Activated B cell treated with CpG ODN at 0.5 μM for 24 hours (primary cell): ENCODE measurements at places on chromosomes 11 and 22.

DNA sequence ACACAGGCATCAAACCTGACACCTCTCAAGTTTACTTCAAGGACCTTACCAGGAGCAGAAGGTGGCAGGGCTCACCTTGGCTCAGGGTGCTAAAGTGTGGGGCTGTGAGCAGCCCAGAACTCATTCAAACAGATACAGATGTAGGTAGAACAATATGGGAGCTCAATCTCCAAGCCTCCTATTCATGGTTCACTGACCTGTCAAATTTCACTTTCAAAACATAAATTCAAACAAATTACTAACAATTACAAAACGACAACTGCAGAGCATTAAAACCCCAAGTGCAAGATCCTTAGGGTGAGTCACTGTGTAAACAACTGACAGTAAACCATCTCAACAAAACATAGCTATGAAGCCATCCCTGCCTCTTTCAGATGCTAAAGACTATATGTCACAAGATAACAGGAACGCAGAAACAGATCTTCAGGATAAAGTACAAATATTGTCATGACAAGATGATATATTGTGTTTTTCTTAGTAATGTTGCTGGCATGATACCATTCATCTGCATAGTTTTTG lies 303.5 kb upstream of the ANO3 start:
- no peak for DNase-seq

- no peak for DNase-seq
These were observed 1162.1 kb downstream of the DLG2 start for GRCh38 chr11:84465040-84465439.

GRCh38 chr11:47955061-47955755 lies 25.2 kb upstream of the PTPRJ start:
- DNase-seq: no peak

DNA sequence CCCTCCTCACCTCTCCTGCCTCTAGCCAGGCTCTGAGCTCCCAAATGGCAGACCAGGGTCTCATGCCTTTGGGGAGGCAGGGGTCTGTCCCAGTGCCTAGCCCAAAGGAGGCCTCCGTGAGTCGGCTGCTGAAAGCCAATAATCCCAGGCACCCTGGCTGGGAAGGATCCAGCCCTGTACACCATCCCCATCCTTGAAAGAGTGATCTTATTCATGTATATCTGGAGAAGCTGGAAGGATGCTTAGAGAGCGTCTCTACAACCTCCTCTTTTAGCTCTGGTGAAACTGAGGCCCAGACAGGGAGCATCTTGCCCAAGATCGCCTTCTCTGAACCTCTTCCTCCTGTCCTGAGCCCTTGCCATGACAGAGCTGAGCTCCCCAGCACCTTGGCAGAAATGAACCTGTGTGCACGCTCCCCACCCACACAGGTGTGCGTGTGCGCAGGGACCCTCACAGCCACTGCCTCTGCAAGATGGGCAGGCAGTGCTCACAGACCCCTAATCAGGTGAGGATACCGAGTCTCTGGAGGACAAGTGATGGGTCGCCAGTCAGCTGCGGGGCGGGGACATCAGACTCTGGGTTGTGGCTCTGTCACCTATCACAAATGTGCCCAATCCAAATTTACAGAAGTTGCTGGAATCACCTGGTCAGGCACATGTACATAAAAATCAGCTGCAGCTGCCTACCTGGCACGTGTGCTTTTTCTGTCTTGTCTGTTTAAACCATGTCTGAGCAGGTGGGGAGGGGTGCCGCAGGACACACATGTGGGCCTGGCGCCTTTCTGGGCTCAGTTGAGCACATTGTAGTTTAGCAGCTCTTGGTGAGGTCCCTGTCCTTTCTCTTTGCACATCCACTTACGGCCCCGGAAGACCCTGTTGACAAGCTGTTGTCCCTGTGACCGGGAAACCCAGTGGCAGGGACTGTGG lies 49.3 kb upstream of the WNT7B start:
- no peak for DNase-seq

- DNase-seq: no peak
These were observed 238.5 kb downstream of the METTL15 start for GRCh38 chr11:28346721-28347120.

DNA sequence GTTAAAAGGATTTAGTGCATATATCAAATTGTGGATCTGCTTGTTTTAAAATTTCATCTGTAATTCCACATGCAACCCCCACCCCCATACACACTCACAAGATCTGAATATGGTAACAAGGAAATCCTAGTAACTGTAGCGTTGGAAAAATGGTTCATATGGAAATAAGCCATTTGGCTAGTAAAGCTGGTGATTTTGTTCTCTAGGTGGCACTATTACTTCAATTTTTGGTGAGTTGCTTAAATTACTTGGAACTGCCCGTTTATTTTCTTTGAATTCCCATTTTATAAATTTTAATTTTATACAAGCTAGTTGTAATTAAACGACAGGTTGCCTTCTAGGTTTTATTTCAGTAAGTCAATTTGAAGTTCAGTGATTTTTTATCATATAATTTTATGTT lies 5.3 kb downstream of the BDNF start:
- no peak for DNase-seq

DNA sequence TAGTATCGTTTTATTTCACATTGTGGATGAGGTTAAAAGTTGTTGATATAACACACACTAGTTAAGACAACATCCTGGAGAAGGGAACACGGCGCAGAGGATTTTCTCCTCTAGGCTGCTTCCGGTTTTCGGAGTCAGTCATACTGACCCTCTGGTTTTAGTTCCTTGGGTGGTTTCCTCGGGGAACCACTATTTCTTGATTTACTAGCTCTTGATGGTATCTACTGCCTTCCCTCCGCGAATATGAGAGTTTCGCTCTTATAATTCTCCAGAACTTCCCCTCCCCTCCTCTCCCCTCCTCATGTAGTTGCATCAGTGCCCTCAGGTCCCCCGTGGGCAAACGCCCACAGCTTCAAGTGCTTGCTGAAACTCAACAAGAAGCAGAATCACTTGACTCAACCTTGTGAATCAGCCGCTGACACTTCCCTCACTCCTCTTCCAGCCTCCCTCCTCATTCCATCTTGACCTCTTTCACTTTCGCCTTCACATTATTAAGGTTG lies 15.9 kb upstream of the APOBEC3A start:
- peak; percentile 35 for DNase-seq

GRCh38 chr11:24496386-24496735 lies 492 bp upstream of the LUZP2 start:
- no peak for DNase-seq

DNA sequence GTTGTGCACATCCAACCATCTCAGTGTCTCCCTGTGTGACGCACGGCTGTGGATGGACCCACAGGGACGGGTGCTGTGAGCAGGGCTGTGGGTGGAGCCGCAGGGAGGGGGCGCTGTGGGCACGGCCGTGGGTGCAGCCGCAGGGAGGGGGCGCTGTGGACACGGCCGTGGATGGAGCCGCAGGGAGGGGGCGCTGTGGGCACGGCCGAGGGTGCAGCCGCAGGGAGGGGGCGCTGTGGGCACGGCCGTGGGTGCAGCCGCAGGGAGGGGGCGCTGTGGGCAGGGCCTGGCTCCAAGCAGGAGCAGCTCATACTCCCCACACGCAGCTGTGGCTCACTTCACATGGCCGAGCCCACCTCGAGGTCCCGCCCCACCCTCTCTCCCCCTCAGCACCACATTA lies 6.0 kb upstream of the MAPK11 start:
- no peak for DNase-seq

DNA sequence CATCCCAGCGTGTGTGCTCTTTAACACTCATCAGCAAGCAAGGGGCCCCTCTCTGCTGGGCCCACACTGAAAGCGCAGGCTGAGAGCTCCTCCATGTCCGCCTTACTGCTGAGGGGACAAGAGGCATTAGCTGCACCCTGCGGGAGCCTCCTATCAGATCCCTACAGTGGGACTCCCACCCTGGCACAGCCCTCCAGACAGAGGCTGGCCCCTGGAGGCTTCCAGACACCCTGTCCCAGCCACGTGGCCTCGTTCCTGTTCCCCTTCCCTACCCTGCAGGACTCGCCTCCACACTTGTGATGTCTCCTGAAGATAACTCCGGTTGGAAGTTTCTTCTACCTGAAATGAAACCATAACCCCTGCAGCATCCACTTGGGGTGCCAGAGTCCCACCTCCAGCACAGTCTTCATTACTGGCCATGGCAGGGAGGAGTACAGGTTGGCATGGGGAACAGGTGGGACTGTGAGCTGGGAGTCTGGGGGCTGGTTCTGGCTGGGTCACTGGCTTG lies 5.0 kb upstream of the SH3BP1 start:
- DNase-seq: no peak

- DNase-seq: no peak
These were observed 2.4 kb downstream of the CAPN1 start for GRCh38 chr11:65184146-65184545.

- no peak for DNase-seq
These were observed 129.7 kb upstream of the LDLRAD3 start for GRCh38 chr11:35814081-35814695.

- DNase-seq: no peak
These were observed 3.1 kb downstream of the PAX6 start for GRCh38 chr11:31807799-31808667.

- no peak for DNase-seq
These were observed 25.7 kb upstream of the CTR9 start for GRCh38 chr11:10725114-10725906.

DNA sequence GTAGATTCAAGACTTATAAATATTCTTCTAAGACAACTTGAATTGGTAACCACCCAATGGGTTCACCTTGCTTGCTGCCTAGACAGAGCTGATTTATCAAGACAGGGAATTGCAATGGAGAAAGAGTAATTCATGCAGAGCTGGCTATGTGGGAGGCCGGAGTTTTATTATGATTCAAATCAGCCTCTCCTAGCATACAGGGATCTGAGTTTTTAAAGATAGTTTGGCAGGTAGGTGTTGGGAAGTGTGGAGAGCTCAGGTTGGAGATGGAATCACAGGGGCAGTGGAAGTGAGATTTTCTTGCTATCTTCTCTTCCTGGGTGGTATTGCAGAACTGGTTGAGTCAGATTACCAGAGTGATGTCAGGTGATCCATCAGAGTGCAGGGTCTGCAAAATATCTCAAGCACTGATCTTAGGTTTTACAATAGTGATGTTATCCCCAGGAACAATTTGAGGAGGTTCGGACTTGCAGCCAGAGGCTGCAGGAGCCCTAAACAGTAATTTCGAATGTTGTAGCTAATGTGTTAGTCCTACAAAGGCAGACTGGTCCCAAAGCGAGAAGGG lies 1448.6 kb upstream of the RAG2 start:
- no peak for DNase-seq

- no peak for DNase-seq
These were observed 37.7 kb upstream of the ANO1 start for GRCh38 chr11:70040452-70040851.

- no peak for DNase-seq
These were observed 11.3 kb downstream of the ENDOD1 start for GRCh38 chr11:95100856-95101507.

- DNase-seq: no peak
These were observed 161.8 kb downstream of the SOX6 start for GRCh38 chr11:16194566-16194965.

- DNase-seq: no peak
These were observed 47.1 kb downstream of the BCR start for GRCh38 chr22:23227380-23227779.

GRCh38 chr22:45544588-45545170 lies 42.0 kb downstream of the FBLN1 start:
- no peak for DNase-seq

- no peak for DNase-seq
These were observed 999 bp downstream of the FGF3 start for GRCh38 chr11:69818231-69818602.

DNA sequence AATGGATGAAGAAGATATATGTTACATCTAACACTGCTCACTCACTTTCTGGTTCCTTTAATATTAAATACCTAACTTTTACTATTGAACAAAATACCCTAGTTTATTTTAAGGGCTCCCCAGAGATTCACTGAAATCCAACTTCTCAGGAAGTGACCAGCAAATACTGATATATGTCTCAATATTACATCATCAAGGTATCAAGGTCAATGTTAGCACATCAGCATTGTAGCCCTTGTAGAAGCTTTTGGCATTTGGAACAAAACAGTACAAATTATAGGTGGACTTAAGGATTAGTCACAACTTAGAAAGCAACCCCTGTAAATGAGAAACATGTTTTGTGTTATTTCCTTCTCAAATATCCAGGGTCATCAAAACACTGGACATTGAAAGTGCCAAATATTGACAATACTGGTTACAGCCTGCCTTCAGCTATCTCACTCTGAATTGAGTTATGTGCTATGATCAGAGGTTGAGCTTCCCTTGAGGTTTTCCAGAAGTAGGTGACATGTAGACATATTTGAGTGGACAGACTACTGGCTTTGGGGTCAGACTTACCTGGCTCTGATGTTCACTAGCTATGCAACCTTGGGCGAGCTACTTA lies 1.9 kb upstream of the ATL3 start:
- no peak for DNase-seq

- no peak for DNase-seq
These were observed 84.4 kb downstream of the TRMU start for GRCh38 chr22:46419754-46420571.

GRCh38 chr11:912266-912665 lies 1.7 kb upstream of the CHID1 start:
- DNase-seq: no peak

GRCh38 chr22:43100225-43100624 lies 10.3 kb upstream of the BIK start:
- no peak for DNase-seq

- DNase-seq: no peak
These were observed 104.5 kb downstream of the NTM start for GRCh38 chr11:131474947-131475346.

GRCh38 chr22:49936973-49937757 lies 18.7 kb downstream of the CRELD2 start:
- DNase-seq: no peak

DNA sequence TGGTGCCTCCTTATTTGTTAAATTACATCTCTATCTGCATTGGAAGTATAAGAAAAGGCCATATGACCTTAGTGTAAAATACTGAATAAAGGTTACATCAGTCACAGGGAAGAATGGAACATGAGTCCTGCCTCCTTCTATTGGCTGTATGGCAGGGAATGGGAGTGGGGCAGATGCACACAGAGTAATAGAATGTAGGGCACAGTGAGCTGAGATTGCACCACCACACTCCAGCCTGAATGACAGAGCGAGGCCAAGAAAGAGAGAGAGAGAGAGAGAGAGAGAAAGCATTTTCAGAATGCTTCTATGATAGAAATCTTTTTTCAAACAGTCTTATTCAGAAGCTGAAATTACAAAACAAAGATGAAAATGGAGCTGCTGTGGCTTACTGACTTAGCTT lies 58.8 kb downstream of the SLN start:
- no peak for DNase-seq

- no peak for DNase-seq
These were observed 114.8 kb downstream of the GRM5 start for GRCh38 chr11:88950975-88951374.

GRCh38 chr11:10181811-10182210 lies 112.2 kb downstream of the SBF2 start:
- no peak for DNase-seq
